ENCODE measurements at places on chromosomes 16 and 17.
A peak's percentile ranks its signal among the peaks of the same experiment; 100 is the strongest.

DNA sequence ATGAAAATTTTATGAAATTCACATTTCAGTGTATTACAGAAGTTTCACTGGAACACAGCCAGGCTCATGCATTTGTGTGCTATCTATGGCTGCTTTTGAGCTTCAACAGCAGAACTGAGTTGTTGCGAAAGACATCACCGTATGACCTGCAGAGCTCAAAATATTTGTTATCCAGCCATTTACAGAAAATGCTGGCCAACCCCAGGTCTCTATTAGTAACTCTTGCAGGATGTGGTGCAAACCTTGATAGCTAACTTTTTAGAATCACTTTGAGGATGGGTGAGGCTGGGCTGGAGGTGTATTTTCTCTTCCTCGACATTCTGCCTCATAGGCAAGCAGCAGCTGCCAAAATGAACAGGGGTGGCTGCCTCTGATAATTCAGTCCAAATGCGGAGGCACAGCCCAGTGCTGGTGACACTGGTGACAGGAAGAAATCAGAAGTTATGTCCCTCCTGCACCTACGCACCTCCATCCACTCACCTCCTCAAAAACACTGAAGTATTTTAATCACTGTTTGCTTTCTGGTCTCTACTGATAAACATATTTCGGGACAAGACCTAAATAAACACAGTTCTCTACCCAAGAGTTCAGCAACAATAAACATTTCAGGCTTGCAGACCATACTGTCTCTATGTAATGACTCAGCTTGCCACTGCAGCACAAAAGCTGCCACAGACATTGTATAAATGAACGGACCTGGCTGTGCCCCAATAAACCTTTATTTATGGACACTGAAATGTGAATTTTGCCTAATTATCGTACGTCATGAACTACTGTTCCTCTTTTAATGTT is 28.5 kb downstream of the ARHGAP17 start:
- DNase-seq: peak; percentile 55

GRCh38 chr16:48194828-48195556 is 39.2 kb upstream of the ABCC12 start:
- DNase-seq: no peak

GRCh38 chr17:29614349-29615047 is 8.2 kb downstream of the CORO6 start:
- DNase-seq: no peak

DNA sequence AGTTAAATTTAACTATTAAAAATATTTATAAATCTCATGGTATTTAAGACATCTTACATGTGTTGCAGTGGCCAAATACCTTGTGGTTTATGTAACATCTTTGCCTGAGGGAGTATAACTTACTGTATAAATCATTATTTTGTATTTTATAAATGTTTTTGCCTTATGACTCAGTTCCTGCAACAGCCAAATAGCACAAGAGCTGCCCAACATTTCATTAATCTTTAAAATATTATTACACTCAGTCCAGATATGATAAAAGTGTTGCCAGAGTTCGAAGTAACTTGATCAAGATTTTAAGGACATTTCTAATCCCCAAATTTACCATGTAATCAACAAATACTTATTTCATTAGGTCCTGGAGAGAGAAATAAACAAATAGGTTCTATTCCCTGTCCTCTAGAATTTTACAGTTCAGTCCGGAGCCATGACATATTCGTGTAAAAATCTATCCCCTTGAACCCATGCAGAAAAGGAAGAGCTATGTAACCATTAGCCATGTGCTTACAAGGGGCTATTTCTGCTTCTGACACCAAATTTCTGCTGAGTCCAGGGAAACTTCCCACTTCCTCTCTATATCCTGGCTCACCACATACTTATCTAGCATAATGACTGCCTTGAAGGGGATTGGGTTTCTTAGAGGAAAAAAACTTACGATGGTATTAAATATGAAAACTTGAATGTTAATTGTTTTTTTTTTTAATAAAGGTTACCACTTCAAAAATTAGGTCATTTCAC is 44.0 kb downstream of the IRX6 start:
- DNase-seq: no peak

DNA sequence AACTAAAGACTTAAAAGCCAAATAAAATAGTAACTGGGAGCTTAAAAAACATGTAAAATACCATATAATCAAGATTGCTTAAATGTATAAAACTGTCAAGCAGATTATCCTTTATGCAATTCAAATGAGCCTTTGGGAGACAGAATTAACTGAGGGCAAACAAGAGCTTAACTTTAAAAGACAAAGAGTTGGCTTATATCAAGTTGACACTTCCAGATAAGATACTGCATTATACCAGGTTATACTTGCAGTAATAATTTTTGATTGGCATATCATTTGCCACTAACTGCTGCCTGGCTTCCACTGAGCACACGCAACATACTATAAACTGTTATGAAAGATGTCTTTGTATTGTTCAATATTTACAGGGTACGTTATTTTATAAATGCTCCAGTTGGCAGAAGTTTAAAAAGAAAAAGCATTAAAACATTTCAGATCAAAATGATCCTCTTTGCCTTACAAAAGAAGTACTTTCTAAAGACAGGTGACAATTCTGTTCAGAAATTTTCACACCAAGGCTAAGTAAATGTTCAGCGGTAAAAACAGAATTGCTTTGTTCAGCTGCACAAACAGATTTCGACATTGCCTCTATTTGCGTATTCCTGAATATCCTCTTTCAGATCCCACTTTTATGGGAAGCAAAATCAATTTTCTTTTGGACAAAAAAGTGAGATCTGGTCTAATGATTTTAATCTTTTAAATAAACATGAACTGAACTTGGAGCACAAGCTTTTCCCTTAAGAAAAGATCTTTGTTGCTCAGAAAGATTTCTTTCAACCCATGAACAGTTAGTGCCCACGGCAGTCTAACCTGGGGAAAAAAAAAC is 50.7 kb downstream of the TOX3 start:
- no peak for DNase-seq

- no peak for DNase-seq
Observed at GRCh38 chr17:55601874-55602364, 90.7 kb upstream of the SMIM36 start.

GRCh38 chr17:57294101-57294500 is 37.8 kb downstream of the MSI2 start:
- no peak for DNase-seq
